Osteoblast (primary cell): ENCODE measurements at places on chromosomes 7 and 10.
A peak's percentile ranks its signal among the peaks of the same experiment; 100 is the strongest.

DNA sequence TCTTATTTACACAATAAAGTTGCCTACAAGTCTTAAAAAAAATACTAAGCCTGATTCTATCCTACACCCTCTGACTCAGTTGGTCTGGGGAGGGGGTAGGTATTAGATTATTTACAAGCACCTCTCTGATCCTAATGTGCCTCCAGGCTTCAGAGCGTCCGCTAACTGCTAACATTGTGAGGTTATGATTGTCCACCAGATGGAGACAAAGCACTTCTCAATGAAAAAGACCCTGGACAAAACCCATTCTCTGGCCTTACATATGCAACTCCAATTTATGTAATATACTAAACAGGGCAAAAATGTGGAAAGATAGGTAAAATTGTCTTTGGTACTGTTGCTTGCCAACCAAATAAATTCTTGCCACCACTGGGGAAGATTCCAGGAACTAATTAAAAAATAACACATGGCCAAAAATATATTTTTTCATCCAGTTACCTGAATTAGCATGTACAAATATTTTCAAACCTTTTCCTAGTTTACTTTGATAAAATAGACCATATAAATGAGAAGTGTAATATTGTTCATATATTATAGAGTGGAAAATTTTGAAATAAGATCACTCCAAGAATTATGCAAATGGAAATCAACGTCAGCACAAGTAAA lies 92.4 kb downstream of the KIF20B start:
- H3K27me3 ChIP-seq, result no peaks in the 10 kb centered on the region
- peak; percentile 81 for DNase-seq
- no peak overlapping the region for H3K4me3 ChIP-seq
- H3K4me1 ChIP-seq, result no peaks in the 10 kb centered on the region

DNA sequence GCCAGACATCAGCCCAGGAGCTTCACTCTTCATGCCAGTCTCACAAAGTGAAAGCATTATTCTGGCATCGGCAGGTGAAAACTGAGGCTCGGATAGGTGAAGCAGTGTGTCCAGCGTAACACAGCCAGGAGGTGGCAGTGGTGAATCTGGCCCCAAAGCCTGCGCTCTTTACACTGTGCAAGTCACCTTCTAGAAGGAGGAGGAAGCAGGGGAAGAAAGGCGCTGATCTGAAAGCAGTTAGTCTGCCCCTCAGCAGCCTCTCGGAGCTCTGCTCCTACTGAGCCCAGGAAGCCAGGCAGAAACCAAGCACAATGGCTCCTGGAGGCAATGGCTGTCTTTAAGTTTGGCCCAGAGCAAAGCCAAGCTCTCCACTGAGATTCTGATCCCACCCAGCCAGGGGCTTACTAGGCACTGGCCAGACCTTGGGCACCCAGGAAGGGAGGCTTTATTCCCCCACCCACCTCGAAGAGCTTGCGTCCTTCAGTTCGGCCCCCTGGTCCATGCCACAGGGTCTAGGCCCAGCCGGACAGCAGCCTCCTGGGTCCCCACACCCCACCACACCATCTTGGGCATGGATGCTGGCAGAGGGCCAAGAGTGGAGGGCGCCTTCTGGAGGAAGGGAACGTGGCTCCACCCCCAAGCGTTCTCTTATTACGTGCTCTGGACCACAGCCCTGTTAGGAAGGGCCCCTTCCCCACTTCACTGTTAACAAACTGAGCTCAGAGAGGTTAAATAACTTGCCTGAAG lies 104.5 kb downstream of the GRID1 start:
- H3K4me1 ChIP-seq, result no peaks in the 10 kb centered on the region
- H3K4me3 ChIP-seq, result no peak overlapping the region
- peak; percentile 81 for DNase-seq

DNA sequence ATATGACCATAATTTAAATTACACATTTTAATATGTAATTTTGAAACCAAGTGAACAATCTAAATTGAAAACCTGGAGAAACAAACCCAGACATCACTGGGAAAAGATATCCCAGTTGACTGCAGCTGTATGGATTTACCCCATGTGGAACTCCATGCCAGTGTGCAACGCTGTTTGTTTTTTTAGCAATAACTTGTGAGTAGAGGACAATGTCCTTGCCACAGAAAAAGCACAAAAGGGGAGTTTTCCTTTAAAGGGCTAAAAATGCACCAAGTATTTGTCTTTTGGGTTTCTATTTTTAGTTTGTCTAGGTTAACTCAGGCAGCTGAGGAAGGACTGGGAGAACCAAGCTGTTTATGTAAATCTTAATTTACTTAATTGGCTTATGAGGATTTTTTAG lies 15.1 kb upstream of the COL17A1 start:
- no peaks in the 10 kb centered on the region for H3K27me3 ChIP-seq
- H3K27ac ChIP-seq, result no peak overlapping the region
- no peaks in the 10 kb centered on the region for H3K36me3 ChIP-seq
- no peak overlapping the region for H3K4me3 ChIP-seq

- H3K27ac ChIP-seq, result no peak overlapping the region
- DNase-seq, result no peak
- H3K27me3 ChIP-seq, result no peaks in the 10 kb centered on the region
- no peak overlapping the region for H3K4me3 ChIP-seq
- no peaks in the 10 kb centered on the region for H3K36me3 ChIP-seq
- no peaks in the 10 kb centered on the region for H3K4me1 ChIP-seq
Observed at GRCh38 chr7:96045919-96046318, 273.6 kb downstream of the DYNC1I1 start.

DNA sequence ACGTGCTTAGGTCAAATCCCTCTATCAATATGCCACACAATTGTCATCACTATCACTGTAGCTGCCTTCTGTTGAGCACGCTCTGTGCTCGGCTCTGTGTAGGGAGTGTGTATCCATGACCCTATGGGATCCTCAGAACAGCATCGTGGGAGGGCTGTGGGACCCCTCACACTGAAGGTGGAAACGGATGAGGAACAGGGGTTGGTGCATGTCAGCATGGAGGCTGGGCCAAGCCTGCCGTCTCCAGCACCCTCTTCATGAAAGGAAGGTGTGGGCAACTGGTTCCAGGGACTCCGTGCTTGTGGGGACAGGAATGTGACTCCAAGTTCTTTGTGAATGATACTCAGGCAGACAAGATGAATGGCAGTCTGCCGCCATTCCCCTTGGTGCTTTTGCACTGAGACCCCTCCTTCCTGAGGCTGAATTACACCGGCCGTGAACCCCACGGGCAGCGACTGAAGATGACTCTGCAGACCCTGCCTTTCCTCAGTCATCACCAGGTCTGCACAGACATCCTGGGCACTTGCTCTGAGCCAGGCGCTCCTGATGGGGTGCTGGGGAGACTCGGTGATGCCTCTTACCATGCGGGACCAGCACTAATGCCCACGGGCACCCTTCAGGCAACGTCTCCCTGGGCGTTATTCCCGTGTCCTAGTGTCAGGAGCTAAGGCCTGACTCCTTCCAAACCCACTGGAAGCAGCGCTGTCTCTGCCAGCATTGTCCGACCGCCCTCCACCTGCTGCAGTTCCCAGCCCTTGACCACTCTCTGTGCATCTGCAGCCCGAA lies 495.2 kb downstream of the TCERG1L start:
- H3K27me3 ChIP-seq, result no peaks in the 10 kb centered on the region
- H3K36me3 ChIP-seq, result no peaks in the 10 kb centered on the region
- DNase-seq, result no peak
- H3K27ac ChIP-seq, result no peak overlapping the region
- H3K4me3 ChIP-seq, result no peak overlapping the region

DNA sequence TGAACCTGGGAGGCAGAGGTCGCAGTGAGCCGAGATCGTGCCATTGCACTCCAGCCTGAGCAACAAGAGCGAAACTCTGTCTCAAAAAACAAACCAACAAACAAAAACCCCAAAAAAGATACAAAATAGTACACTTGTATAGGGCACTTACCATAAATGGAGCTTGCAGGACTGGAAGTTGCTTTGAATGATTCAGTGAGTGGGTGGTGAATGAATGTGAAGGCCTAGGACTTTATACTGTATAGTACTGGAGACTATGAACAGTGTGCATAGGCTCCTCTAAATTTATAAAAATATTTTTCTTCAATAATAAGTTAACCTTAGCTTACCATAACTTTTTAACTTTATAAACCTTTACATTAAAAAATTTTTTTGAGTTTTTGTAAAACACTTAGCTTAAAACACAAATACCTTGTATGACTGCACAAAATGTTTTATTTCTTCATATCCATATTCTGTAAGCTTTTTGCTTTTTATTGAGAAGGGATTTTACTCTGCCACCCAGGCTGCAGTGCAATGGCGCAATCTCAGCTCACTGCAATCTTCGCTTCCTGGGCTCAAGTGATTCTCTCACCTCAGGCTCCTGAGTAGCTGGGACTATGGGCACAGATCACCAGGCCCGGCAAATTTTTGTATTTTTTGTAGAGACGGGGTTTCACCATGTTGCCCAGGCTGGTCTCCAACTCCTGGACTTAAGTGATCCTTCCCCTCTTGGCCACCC lies 6.9 kb upstream of the H2AZ2 start:
- H3K27me3 ChIP-seq, result no peaks in the 10 kb centered on the region
- no peak overlapping the region for H3K27ac ChIP-seq
- no peaks in the 10 kb centered on the region for H3K36me3 ChIP-seq
- peaks cover 19% of the 10 kb centered on the region for H3K4me1 ChIP-seq
- H3K4me3 ChIP-seq, result no peak overlapping the region
- DNase-seq, result no peak

- H3K36me3 ChIP-seq, result no peaks in the 10 kb centered on the region
- H3K27me3 ChIP-seq, result peaks cover 5% of the 10 kb centered on the region
- H3K27ac ChIP-seq, result no peak overlapping the region
- no peak for DNase-seq
Observed at GRCh38 chr7:50480797-50481196, 30.6 kb upstream of the FIGNL1 start.

GRCh38 chr10:121448766-121449421 lies 149.3 kb downstream of the FGFR2 start:
- no peak for DNase-seq
- H3K27ac ChIP-seq, result no peak overlapping the region
- no peak overlapping the region for H3K4me3 ChIP-seq
- H3K4me1 ChIP-seq, result no peaks in the 10 kb centered on the region

DNA sequence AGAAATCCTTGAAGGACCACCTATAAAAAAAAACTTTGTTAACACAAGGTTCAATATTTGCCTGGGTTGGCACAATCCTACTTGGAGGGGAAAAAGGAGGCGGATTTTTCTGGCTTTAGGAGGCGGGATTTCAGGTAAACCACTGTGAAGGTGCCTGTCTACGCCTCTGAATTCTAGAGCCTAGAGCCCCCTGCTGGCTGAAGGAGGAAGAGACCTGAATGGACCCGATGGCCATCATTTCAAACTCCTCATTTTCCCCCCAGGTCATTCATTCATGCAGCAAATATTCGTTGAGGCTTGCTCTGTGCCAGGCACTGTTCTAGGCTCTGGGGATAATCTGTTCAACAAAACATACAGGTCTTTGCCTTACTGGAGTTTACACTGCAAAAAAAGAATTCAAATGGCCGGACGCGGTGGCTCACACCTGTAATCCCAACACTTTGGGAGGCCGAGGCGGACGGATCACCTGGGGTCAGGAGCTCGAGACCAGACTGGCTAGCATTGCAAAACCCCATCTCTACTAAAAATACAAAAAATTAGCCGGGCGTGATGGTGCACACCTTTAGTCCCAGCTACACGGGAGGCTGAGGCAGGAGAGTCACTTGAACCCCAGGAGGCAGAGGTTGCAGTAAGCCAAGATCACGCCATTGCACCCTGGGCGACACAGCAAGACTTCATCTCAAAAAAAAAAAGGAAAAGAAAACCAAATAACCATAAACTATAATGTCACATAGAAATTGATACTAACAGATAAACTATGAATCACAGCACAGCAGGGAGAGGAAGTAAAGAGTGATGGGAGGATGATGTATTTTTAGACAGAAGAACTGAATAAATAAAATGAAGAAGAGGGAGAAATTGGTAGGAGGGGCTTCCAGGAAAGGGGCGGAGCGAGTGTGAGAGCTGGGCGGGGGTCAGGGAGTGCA lies 90.1 kb upstream of the NFE2L3 start:
- peak; percentile 91 for DNase-seq
- no peak overlapping the region for H3K4me3 ChIP-seq
- H3K36me3 ChIP-seq, result no peaks in the 10 kb centered on the region
- no peak overlapping the region for H3K27ac ChIP-seq

- peaks cover 28% of the 10 kb centered on the region for H3K4me1 ChIP-seq
- H3K4me3 ChIP-seq, result no peak overlapping the region
- no peaks in the 10 kb centered on the region for H3K36me3 ChIP-seq
- no peak overlapping the region for H3K27ac ChIP-seq
- DNase-seq, result no peak
Observed at GRCh38 chr7:100441641-100442535, 5.6 kb upstream of the PPP1R35 start.

- H3K27ac ChIP-seq, result no peak overlapping the region
- no peaks in the 10 kb centered on the region for H3K36me3 ChIP-seq
- H3K4me1 ChIP-seq, result peaks cover 4% of the 10 kb centered on the region
- DNase-seq, result no peak
- no peak overlapping the region for H3K4me3 ChIP-seq
- H3K27me3 ChIP-seq, result no peaks in the 10 kb centered on the region
Observed at GRCh38 chr7:17932770-17933169, 7.5 kb downstream of the SNX13 start.

DNA sequence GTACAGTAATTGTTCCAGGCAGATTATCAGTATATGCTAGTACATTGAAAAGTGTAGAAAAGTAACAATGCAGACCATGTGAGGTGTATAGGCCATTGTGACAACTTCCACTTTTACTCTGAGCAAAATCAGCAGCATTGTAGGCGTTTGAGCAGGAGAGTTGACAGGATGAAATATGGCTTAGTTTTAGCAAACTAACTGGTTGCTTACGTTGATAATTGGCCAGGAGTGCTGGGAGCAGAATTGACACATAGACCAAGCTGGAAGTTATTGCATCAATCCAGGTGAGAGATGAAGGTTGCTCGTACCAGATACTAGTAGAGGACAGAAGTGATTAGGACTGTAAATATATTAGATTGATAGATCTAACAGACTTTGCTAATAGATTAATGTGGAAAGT lies 46.0 kb downstream of the LCOR start:
- H3K36me3 ChIP-seq, result no peaks in the 10 kb centered on the region
- no peak overlapping the region for H3K27ac ChIP-seq
- no peak for DNase-seq
- no peaks in the 10 kb centered on the region for H3K27me3 ChIP-seq
- peaks cover 5% of the 10 kb centered on the region for H3K4me1 ChIP-seq
- H3K4me3 ChIP-seq, result no peak overlapping the region

DNA sequence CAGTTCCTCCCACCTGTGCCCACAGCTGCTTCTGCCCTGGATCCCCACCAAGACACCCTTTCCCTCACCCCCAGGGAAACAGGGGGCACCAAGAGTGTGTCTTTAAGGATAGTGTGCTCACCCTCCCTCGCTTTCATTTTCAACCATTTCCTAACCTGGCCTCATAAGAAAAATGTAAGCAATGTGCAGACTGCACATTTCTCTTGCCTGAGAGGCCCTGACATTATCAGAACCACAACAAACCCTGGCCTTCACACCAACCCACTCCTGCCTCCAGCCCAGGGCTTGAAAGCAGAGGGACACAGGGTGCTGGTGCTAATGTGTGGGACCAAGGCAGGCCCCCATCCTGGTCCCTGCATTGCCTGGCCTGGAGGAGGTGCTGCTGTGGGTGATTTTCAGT lies 11.0 kb upstream of the IMPDH1 start:
- no peak for DNase-seq
- H3K4me1 ChIP-seq, result no peaks in the 10 kb centered on the region
- no peaks in the 10 kb centered on the region for H3K27me3 ChIP-seq
